ENCODE measurements at places on chromosomes 6 and 20. TPM values are rescaled to one million over a fixed set of nuclear protein-coding genes. Genes with fewer than 3 reads are reported as not detected.

GRCh38 chr6:44442833-44443444, 55.4 kb downstream of the CDC5L start:
- DNase-seq: no peak

- DNase-seq: no peak
These were observed 36.5 kb downstream of the PPP1R16B start for GRCh38 chr20:38842026-38842425.

GRCh38 chr6:17768388-17768787, 61.7 kb upstream of the NUP153 start:
- peak; percentile 11 for DNase-seq

GRCh38 chr6:34047913-34048867, 97.7 kb downstream of the GRM4 start:
- DNase-seq: no peak

- no peak for DNase-seq
These were observed 573.1 kb upstream of the RNF217 start for GRCh38 chr6:124389127-124389526.

- DNase-seq: no peak
These were observed 30.0 kb downstream of the SIRPA start for GRCh38 chr20:1924910-1925861.

GRCh38 chr20:50561379-50562078, 51.3 kb downstream of the PTPN1 start:
- DNase-seq: no peak

- DNase-seq: no peak
These were observed 595 bp upstream of the SRF start for GRCh38 chr6:43170417-43170930.

DNA sequence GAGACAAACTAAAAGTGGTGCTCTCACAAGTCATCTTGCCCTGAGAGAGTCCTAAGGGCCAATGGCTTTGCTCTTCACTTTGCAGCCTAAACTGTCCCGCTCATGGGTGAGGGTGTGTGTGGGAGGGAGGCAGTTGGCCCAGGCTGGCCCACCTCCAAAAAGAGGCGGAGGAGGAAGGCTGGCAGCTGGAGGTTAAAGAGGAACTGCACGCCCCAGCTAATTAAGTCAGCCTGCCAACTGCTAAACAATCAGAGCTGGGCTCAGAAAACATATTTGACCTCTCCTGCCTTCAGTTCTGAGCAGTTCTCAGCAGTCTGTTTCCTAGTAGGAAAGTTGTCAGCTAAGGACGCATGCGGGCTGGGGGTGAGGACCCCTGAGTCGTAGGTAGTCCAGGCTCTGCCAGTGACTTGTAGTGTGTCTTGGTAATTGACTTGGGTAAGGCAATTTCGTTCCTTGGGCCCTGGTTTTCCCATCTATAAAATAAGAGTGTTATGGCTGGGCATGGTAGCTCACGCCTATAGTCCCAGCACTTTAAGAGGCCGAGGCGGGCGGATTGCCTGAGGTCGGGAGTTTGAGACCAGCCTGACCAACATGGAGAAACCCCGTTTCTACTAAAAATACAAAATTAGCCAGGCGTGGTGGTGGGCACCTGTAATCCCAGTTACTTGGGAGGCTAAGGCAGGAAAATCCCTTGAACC, 17.0 kb downstream of the GSS start:
- no peak for DNase-seq

HEY2 gene
- polyA plus RNA-seq: 28.3 TPM

GRCh38 chr6:100664274-100665040, 199.7 kb upstream of the SIM1 start:
- DNase-seq: no peak

CST2 gene
- not detected for polyA plus RNA-seq

DNA sequence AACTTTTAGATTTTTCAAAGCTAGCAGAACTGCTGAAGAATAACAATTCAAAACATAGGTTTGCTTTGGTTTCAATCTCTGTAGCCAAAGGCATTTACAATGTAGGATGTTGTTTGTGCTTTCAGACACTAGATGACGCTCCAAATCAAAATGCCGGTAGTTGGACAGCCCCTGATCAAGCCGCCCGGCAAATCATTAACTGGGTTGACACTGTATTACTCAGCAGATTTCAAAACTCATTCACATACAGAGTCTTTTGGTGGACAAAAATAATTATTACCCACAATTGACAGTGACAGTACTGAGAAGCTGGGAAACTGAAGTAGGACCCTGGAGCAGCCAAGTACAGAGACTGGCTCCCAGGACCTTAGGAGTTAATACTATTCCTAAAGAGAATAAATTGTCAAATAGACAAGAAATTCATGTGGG, 21.3 kb upstream of the HFE start:
- DNase-seq: no peak

LAMA5 gene
- polyA plus RNA-seq: 86.8 TPM

GRCh38 chr20:20733943-20734342, 21.5 kb upstream of the RALGAPA2 start:
- no peak for DNase-seq

MACROD2 gene
- polyA plus RNA-seq: 21.4 TPM

DNA sequence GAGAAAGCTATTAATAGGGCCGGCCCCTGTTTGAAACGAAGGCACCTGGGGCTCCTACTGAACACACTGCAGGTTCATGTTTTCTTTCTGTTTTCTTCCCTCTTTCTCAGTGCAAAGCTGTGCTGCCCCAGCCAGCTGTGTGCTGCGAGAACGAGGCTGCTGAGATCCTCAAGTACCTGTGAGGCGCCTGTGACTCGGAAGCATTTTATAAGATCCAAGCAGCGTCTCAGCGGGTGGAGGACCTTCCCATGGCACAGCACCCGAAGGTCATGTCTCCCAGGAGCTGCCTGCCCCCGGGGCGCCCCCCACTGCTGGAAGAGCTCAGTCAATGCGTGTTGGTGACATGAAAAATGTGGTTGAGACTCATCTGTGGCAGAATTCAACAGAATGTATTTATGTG, 66.3 kb downstream of the SMOC2 start:
- no peak for DNase-seq

- DNase-seq: peak; percentile 59
These were observed 45.4 kb upstream of the CDH22 start for GRCh38 chr20:46353500-46354206.

GJA10 gene
- polyA plus RNA-seq: not detected

DNA sequence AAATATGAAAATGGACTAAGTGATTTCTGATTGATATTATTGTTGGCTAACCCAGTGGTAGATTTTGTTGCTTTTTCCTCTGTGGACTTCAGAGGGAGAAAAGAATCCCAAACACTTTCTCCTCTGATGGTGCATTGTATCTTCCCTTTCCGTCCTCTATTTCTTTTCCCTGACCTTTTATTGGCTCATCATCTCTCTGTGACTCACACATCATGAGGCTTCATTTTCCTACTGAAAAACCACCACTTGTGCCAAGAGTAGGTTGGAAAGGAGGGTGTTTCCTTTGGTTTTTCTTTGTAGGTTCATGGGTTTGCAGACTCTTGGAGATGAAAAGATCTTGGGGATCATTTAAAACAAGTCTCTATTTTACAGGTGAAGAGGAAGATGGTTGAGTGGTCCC, 311.7 kb upstream of the JAG1 start:
- no peak for DNase-seq

DNA sequence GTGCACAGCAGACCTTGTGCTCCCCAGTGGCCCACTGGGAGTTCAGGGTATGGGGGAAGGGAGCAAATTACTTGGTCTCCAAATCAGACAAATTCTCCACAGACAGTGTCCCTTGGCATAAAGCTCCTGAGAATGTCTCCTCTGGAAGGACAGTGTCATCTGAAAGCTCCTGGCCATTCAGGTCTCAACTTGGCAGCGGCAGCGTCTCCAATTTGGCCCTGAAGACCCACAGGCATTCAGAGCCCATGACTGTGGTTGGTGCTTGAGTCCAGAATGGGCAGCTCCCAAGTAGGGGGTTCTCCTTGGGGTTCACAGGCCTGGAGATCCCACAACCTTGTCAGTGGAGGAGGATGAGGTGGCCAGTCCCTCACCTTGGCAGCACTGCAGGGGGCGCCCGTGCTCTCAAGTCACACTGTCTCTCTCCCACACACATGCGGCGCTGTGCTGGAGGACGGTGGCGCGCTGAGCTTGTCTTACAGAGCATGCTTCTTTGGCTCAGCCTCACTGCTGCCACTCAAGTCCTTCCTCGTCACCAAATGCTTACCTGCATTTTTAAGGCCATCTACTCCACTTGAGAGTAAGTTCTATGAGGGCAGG, 20.7 kb downstream of the DYNLRB1 start:
- peak; percentile 19 for DNase-seq

- DNase-seq: no peak
These were observed 523.4 kb upstream of the BTBD3 start for GRCh38 chr20:11394145-11394833.

PACRG gene
- polyA plus RNA-seq: 21.2 TPM

- no peak for DNase-seq
These were observed 11.2 kb downstream of the RNGTT start for GRCh38 chr6:88952065-88952704.

BPIFB2 gene
- not detected for polyA plus RNA-seq

ANKRD66 gene
- polyA plus RNA-seq: 3.2 TPM

- no peak for DNase-seq
These were observed 21.1 kb upstream of the THBS2 start for GRCh38 chr6:169274781-169275180.

PTCHD4 gene
- polyA plus RNA-seq: 1.0 TPM

DNA sequence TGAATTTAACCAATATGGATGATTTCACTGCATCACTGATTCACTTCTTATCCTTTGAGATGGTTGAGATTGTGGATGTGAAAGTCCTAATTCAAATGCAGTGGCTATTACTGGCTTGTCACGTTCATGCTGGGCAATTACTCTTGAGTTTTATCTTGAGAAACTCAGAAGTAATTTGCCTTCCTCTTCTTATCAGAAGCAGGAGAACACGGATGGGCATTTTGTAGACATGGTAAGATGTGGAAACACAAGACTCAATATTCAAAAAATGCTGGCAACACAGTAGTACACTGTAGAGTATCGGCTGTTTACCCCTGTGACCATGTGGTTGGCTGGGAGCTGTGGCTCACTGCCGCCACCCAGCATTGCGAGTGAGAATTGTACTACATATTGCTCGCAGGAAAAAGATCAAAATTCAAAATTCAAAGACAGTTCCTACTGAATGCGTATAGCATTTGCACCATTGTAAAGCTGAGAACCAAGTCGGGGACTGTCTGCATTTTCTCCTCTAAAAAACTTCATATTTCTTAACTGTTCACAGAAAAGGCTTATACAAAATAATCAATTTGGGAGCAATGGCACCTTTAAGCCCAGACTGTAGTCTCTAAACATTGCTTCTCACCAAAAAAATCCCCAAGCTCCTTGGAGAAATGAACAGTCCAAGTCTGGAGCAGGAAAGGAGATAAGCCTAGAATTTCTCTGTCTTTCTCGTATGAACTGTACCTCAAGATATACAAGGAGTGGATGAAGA, 61.9 kb upstream of the ELOVL5 start:
- DNase-seq: no peak

DNA sequence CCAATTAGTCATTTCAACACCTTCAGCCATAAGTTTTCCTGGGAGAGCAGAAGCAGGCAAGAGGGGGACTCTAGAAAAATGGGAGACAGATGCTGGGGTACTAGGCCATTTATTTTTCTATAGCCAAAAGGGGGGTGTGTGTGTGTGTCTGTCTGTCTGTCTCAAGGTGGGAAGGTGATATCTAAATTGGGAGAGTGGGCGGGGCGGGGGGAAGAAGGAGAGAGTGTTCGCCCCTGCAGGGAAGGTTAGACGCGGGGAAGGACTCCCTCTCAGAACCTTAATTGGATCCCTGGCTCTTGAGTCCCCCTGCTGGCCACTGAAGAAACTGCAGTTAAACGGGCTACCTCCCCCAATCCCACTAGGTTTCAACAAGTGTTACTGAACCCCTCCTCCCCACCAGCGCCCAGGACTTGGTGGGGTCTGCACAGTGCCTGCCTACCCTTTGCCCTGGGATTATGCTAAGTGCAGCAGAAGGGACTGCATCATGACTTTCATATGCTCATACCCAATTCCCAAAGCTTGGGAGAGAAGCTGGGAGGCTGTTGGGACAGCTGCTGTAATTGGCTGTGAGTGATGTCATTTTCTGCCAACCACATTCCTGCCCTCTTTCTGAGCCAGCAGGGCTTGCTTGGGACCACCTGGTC, 45.8 kb downstream of the FOXP4 start:
- no peak for DNase-seq

DNA sequence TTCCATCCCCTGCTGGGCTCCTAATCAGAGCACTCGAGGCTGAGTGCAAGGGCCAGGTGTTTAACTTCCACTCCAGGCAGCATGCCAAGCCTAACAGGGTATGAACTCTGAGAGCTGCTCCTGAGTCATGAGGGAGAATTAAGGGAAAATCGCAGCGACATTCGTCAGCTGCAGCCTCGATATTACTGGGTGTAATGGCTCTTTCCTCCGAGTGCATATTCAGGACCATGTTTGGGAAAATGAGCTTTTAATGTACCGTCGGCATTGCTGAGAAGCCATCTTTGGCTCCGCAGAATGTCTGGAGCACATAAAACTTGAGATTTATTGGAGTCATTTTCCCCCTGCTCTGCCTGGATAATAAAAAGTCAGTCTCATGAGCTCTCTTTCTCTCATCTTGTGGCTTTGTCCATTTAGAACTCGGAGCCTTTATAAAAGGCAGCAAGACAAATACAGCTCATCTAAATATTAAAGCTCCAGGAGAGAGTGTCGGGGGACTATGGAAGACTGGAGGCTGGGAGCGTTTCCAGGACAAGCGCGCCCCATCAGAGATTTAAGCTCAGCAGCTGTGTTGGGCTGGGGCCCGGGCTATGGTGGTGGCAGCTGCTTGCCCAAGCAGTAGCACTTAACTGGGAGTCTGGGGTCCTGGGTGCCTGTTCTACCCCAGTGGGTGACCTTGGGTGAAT, 103.7 kb downstream of the TOX2 start:
- DNase-seq: peak; percentile 73

DNA sequence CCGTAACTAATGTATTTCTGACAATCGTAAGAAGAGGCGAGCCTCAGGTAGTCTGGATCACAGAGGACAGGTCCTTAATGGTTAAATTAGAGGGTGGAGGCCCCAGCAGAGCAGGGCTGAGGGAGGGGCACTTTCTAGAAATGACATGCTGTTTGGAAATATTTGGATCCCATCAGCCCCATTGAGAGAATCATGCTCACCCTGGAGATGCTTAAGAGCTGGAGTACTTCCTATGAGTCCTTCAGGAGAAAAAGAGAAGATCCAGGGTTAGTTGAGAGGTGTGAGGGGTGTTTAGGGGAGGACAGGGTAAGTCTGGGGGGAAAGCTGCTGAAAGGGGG, 123.0 kb downstream of the TCP11 start:
- DNase-seq: no peak

- DNase-seq: no peak
These were observed 277.3 kb downstream of the CDH4 start for GRCh38 chr20:61529354-61529753.

All from spinal cord (tissue), 10 donors.